Lung microvascular endothelial cell (primary cell): ENCODE measurements at places on chromosomes 3 and 15.

DNA sequence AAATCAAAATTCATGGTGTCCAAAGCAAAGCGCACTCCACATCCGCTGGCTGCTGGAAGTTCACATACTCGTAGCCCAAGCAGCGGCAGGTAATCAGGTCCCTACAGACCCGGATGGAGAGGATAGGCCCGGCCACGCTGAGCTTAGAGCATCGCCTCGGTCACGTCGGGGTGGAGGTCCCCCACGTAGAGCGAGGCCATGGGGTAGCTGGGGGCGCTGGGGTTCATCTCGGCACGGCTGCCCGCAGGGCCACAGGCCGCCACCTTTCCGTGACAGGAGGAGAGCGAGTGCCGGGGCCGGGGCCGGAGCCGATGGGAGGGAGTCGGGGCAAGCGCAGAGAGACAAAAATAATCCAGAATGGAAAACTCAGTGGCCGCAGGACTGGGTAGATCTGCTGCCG, 16.1 kb upstream of the STRIT1 start:
- no peak for DNase-seq

DNA sequence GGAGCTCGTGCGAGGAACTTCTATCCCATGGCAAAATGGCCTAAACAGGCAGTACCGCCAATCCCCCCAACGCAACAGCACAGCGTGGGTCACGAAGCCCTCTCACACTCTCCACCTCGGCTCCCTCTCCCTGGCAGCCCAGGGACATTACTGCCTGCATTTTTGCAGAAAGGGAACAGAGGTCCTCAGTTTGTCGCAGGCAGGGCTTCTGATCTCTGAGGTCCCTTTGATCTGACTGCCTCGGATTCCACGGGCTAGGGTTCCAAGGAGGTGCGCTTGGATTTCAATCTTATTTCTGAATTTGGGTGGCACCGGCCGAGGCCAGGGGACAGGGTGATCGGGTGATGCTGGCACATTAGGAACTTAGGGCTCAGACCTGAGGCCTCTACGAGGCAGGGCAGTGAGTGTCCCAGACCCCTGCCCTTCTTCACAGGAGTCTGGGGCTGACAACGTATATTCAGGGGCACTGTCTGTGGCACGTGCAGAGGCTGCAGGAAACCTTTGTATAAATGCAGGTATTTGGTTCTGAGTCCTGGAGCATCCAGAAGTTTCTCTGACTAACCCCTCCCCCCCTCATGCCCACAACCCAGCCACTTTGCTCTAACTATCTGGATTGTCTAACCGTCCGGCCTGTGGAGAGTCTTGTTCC, 197.9 kb downstream of the XXYLT1 start:
- DNase-seq = no peak

GRCh38 chr3:183375787-183376186, 52.6 kb downstream of the MCF2L2 start:
- no peak for DNase-seq

DNA sequence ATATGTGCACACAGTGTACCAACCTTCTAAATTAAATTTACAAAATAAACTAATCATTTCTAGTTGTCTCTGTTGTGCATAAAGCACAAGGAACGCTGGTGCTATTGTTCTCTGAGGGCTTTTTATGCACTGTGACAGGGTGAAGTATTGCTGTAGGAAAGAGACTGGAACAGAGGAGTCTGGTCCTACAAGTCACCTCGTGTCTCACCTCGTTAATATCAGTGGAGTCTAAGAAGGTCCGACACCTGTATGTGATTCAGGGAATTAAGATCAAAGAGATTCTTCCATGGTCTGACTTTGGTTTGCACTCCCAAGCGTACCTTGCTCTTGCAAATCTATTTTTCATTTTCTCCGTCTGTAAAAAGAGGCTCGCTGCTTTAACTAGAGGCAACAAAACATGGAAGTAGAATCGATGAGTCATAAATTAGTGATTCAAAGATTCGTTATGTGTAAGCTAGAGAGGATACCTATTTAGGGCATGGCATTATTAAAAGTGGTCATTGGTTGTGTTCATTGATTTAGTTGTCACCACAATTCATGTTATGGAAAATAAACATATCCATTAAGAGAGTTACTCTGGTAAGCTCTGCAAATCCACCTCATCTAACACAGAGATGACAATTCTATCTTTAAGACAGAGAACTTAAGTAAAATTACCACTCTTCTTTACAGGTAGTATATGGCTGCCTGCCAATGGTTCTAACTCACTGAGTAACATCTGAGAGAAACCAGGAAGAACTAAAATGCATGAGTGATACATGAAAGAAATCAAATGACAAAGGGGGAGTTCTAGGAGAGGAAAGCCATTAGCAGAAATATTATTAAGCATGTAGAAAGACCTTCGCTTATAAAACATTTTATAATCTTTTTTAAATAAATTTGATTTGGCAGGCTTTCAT, 219.4 kb upstream of the GBE1 start:
- DNase-seq = peak; percentile 20

DNA sequence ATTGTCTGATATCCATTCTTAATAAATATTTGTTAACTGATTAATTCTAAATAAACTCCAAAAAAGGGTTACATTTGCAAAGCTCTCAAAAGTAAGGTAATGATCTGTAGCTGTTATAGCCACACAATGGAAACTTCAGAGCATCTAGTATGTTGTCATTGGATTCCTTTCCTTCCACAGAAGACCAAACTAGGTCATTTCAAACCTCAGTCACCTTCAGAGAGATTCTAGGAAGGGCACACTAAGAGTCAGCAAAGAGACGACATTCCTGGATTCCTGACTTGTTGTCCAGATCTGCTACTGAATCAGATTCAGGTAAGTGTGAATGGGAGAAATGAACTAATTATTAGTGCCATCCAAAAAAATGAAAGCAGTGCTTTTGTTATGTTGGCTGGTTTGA, 3.0 kb upstream of the COL8A1 start:
- DNase-seq = no peak

- DNase-seq = no peak
Observed at GRCh38 chr15:68126396-68126795, 72.3 kb downstream of the PIAS1 start.

DNA sequence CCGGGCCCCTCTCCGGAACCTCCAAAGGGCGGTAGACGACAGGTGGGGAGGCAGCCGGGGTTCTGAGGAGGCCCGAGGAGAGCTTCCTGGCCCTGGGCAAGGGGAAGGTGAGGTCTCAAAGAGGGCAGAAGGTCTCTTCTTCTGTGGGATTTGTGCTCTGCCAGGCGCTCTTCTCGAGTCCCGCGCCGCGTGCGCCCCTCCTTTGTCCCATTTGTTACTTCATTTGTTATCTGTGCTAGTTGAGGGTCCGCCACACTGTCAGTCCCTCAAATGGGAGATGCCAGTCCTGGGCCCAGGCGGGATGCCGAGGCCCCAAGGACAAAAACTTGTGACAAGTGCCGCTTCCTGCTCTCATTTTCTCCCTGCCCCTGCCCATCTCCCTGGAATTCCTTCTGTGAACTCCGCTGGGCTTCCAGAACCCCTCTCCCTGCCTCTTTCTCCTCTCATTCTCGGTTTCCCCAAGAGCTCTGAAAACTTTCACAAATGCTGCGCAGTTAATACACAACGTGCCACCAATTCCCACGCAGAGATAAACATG, 1.5 kb downstream of the ST8SIA2 start:
- no peak for DNase-seq

- DNase-seq = peak; percentile 24
Observed at GRCh38 chr15:58498821-58499580, 67.2 kb downstream of the LIPC start.

- no peak for DNase-seq
Observed at GRCh38 chr15:73352082-73352481, 16.7 kb downstream of the HCN4 start.
